ENCODE measurements at places on chromosomes 1 and 21.

DNA sequence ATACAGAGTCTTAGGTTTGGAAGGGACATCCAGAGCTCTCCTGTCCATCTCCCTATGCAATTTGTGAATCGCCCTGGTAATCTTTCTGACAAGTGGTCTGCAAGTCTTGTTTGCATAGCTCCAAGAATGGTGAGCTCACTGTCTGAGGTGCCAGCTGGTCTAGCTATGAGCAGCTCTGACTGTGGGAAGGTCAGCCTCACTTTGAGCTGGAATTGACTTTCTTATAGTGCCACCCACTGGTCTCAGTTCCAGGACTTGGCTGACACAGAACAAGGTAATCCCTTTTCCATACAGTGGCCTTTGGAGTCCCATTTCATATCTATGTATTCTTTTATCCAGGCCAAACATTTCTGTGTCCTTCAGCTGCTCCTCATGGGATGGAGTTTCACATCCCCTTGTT, 95.6 kb upstream of the C8B start:
- DNase-seq = no peak

- no peak for DNase-seq
Observed at GRCh38 chr1:182149411-182149965, 88.0 kb upstream of the ZNF648 start.

DNA sequence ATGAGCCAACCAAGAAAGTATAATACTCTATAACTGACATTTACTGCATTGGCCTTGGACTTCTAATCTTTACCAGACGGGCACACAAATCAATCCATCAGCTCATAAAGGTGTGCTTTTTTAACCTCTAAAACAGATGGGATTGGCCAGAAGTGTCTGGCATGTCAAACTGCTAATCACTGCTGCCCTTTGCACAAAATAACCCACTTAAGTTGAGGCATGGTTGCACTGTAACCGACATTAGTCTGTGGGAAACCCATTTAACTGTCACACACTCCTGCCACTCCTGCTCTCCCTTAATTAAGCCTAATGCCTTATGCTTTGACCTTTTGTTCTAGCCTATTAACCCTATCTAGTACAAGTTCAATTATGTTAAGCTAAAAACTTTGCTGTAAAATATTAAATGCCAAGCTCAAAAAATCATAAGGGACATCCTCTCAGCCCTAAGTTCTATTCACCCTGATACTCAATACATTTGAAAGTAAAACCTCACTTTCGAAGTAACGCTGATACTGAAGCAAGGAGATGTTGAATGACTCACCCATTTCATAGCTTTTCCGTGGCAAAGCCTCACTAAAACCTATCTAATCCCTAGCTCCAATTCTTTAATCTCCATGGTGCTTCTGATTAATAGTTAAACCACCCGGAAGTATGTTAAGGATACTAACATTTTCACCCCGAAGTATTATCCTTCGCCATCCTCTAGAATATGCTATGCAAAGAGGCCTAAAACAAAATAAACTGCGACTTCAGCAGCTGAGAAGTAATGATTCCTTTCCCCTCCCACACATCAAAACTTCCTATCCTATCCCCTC, 12.9 kb downstream of the NRIP1 start:
- no peak for DNase-seq

- no peak for DNase-seq
Observed at GRCh38 chr1:231153726-231154125, 8.1 kb upstream of the TRIM67 start.

GRCh38 chr1:172359491-172359999, 60.9 kb upstream of the C1orf105 start:
- no peak for DNase-seq

- DNase-seq = peak; percentile 11
Observed at GRCh38 chr1:7290971-7291970, 479.8 kb upstream of the VAMP3 start.

DNA sequence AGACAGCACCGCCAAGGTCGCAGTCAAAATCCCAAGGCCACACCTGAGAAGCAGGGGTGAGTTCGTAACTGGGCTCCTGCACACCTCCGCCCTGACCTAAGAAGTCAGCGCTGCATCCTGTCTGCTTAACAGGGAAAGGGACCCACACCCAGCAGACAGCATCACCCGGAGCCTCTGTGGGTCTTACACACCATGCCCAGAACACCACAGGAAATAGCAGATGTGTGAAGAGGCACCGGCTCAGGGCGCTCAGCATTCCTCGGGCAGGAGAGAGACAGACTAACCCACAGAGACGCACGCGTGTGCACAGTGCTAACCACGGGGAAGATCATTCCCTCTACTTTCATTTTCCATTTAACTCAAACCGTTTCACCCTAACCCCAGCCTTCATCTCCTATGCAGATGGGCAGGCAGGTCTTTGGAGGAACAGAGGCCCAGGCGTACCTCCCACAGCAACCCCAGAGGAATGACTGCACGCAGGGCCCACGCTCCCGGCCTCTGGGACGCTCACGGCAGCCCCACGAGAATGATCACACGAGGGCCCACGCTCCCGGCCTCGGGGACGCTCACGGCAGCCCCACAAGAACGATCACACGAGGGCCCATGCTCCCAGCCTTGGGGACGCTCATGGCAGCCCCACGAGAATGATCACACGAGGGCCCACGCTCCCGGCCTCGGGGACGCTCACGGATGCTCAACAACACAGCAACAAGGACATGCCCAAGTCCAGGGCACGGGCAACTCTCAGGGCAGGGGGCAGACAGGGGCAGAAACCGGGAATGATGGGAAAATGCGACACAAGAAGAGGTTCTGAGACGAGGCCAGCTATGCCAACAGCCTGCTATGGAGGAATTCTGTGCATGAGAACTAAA, 20.9 kb downstream of the POFUT2 start:
- DNase-seq = no peak

DNA sequence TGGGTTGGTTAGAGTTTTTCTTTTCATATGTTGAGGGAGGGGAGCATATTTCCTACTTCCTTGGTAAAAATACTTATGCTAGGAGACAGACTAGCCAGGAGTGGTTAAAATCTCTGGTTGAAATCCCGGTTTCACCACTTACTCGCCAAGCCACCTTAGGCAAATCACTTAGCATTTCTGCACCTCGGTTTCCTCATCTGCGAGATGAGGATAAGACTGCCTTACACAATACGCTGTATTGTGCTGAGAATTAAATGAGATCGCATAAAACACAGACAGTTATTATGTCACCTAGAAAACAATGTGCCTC, 1.4 kb downstream of the IFFO2 start:
- no peak for DNase-seq

DNA sequence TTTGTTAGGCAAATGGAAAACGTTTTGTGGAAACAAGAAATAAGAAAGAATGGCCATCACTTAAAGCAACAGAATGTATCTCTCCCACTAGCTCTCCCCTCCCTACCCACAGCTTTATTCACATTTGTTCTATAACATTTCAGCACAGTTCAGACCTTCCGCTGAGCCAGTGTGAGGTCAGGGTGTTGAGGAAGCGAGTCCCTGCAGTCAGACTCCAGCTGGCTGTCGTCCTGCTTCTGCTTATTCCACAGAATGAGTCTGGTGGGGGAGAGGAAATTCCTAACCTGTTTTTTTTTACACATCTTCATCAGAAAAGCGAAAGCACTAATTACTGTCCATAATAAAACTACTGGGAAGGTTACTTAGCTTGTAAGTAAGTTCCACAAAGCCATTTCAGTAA, 39.0 kb downstream of the MRPL39 start:
- DNase-seq = no peak

- DNase-seq = no peak
Observed at GRCh38 chr1:36087233-36088123, 1.2 kb upstream of the ADPRS start.

Measured in substantia nigra (tissue), 51 donors.